ENCODE measurements at places on chromosomes 6 and 20. TPM values are rescaled to one million over a fixed set of nuclear protein-coding genes. Genes with fewer than 3 reads are reported as not detected.

DNA sequence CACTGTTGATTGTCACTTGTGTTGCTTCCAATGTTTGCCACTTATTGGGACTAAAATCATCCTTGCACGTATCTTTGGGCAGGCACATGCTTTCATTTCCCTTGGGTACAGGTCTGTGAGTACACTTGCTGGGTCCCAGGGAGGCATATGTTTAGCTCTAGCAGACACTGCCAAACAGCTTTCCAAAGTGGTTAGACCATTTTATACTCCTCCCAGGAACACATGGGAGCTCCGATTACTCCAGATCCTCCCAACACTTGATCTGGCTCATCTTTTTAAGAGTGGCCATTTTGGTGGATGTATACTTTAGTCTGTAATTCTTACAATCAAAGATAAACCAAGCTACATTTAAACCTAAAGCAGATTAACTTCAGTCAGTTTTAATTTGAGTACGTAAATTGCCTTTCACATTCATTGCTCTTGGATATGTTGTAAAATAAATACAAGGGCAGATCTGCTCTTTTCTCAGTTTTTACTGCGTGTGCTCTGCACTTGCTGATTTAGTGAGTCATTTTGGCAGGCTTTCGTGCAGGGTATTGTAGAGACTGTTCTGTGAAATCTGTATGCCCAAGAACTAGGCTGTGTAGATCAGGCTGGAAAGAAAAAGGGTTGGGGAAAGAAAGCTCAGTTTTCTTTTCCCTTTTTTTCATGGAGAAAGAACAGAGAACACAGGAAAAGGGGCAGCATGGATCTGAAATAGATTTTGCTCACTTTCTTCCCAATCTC lies 19.5 kb downstream of the SLC22A1 start:
- DNase-seq, result peak; percentile 65

- DNase-seq, result no peak
Observed at GRCh38 chr6:36545767-36546307, 1.4 kb downstream of the STK38 start.

DNA sequence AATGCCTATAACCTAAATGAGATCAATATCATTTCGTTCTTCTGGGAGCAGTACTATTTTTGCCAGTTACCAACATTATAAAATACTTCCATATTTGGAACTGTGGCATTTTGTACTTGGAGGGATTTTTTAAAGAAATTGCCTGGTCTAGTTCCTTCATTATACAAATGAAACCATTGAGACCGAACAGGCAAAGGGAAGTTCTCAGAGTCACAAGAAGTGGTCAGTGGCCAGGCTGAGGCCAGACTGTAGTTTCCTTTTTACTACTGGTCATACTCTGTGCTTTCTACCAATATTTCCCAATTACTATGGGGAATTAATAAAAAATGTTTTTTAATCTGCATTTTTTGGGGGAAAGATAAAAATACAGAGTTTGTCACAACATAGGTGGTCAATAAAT lies 332.0 kb downstream of the NRN1 start:
- DNase-seq, result no peak

GRCh38 chr6:18491308-18492045 lies 104.3 kb downstream of the RNF144B start:
- DNase-seq, result peak; percentile 21

DNA sequence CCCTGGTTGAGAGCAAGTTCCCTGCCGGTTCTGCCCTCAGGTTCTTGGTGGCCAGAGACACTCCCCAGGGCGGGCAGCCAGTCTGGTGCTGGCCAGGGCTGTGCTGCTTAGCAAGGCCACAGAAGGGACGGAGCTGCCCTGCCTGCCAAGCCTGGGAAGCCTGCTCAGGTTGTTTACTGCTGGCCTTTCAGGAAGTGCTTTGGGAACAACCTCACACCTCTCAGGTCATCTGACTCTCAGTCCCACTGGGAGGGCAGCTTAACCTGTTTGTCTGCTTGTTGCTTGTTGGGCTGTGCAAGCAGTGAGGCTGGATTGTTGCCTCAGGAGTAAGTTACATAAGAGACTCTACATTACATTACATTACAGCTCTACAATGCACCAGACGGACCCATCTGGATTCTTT lies 75.8 kb upstream of the AFDN start:
- no peak for DNase-seq

SULF2 gene
- 2.4 TPM for total RNA-seq
